ENCODE measurements at places on chromosomes 11 and 22.

- no peak for DNase-seq
These were observed 395.6 kb downstream of the LARGE1 start for GRCh38 chr22:33524511-33525260.

- no peak for DNase-seq
These were observed 41.0 kb upstream of the SPON1 start for GRCh38 chr11:13921545-13921944.

- DNase-seq = no peak
These were observed 158.9 kb upstream of the MTNR1B start for GRCh38 chr11:92810423-92811064.

DNA sequence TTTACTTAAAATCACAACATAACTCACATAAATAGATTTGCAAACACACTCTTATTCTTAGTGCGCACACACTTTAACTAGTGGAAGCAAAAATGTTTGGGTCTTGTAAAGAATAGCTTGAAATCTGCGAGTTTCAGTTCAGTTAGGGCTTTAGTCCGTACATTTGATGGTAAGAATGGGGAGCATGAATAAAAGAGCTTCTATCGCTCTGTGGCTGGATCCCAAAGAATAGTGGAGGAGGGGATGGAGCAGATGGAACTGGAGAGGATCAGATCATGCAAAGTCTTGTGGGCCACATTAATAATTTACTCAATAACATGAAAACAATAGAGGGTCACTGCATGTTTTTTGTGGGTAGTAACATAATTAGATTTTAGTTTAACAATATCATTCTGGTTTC lies 44.3 kb downstream of the DNHD1 start:
- DNase-seq = no peak

GRCh38 chr11:128005562-128005961 lies 581.8 kb downstream of the ETS1 start:
- DNase-seq = no peak

GRCh38 chr11:123408619-123409455 lies 21.2 kb upstream of the GRAMD1B start:
- no peak for DNase-seq

- no peak for DNase-seq
These were observed 5.1 kb downstream of the CARS1 start for GRCh38 chr11:3052109-3052479.

DNA sequence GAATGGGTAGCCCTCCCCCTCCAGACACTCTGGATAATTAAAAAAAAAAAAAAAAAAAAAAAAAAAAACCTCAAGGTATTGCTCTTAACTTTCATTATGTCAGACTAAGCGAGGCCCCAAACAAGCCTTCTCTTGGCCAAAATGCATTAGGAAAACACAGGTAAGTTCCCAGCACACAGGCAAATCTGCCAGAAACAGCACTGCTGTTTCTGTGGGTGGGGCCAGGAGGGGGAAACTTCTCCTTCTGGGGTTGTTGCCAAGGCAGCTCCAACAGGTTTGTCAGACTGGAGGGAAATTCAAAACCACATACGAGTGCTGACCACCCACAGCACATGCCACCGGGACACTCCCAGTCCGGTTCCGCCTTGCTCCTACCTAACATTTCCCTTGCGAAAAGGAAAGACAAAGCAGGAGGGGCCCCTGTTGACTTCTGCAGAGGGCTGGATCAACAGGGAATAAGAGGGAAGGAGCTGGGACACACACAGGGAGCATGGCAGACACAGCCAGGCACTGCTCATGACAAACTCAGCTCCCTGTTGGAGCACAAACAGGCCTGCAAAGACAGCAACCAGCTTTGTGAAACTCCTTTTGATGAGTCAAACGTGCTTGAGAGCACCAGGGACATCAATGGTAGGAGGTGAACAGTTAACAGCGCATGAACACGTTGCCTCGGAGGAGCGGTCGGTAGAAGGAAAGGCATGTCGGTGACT lies 55.0 kb downstream of the MYH9 start:
- DNase-seq = no peak

GRCh38 chr11:88312628-88313027 lies 24.9 kb downstream of the CTSC start:
- no peak for DNase-seq

DNA sequence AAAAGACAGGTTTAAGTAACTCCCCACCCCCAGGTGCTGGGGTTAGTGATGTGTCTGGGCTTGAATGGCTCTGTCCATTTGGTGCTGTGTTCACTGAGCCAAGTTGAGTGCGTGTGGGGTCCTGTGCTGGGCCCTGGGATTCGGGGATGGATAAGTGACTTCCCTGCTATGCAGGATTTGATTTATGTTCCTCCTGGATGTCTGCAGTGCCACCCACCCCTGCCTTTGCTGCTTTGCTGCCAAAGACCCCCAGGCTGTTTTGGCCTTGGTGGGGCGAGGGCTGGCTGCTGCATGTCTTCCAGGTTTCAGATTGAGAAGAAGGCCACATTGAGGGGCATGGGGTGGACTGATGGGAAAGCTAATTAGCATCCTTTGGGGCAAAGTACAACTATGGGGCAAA lies 77.9 kb upstream of the PARVG start:
- DNase-seq = no peak

DNA sequence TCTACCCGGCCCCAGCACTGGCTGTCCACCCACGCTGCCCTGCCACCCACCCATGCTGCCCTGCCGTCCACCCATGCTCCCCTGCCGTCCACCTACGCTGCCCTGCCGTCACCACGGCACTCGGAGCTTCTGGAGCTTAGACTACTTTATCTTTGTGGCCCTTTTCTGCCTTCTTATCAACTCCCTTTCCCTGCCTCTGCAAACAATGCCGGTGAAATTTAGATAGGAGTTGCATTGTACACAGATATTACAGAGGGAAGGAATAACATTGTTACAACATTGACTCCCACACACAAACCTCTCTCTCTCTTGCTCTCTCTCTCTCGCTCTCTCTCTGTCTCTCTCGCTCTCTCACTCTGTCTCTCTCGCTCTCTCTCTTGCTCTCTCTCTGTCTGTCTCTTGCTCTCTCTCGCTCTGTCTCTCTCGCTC lies 33.7 kb upstream of the BRSK2 start:
- DNase-seq = no peak

GRCh38 chr11:125701858-125702621 lies 21.4 kb upstream of the ACRV1 start:
- no peak for DNase-seq

All from omental fat pad (tissue), 4 donors.